B cell (primary cell): ENCODE measurements at places on chromosomes 12 and 14. TPM values are rescaled to one million over a fixed set of nuclear protein-coding genes. Genes with fewer than 3 reads are reported as not detected.

GRCh38 chr14:67409461-67409860 is 2.5 kb downstream of the PLEK2 start:
- no peak for DNase-seq

The CCDC38 gene
- total RNA-seq = 1.00 and 1.3 TPM in 2 replicates

- DNase-seq = no peak
Measured at GRCh38 chr12:116093915-116094314, 183.6 kb downstream of the MED13L start.

The PNMA1 gene
- total RNA-seq = 29.6 and 31.6 TPM in 2 replicates

The TMTC1 gene
- total RNA-seq = not detected in 2 replicates
